ENCODE measurements at places on chromosomes 3 and 15.
A peak's percentile ranks its signal among the peaks of the same experiment; 100 is the strongest.

DNA sequence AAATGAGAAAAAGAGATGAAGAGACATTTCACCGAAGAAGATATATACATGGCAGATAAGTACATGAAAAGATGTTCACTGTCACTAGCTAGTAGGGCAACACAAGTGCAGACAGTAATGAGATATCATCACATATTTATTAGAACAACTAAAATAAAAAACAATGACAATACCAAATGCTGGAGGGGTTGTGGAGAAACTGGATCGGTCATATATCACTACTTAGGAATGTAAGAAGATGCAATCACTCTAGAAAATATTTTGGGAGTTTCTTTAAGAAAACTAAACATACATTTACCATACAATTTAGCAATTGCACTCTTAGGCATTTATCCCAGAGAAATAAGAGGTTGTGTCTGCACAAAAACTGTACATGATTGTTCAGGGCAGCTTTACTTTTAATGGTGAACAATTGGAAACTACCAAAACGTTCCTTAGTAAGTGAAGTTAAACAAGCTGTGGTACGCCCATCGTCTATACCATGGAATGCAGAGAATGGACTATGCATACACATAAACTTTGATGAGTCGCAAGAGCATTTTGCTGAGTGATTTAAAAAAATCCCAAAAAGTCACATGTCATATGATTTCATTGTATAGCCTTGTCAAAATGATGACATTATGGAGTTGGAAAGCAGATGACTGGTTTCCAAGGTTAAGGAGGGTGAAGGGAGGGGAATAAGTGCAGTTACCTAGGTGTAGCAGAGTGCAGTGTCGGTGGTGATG, 149.0 kb upstream of the UBE3A start:
- no peak for DNase-seq

GRCh38 chr15:66679657-66680108, 22.4 kb upstream of the SMAD6 start:
- peak; percentile 42 for DNase-seq

DNA sequence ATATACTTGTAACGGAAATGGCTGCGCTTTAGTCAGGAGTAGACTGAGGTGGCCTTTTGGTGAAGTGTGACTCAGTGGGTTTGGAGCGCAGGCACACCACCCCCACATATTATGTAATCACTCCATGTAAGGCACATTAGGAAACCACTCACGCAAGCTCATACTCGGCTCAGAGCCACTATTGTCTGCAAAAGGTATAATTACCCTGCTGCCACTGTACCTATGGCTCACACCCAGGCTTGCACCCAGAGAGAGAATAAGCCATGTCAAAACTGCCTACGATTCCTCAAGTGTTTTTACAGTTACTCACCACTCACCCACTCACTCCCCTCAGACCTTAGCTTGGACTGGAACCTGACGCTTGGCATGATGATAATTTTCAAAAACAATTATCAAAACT, 611.9 kb upstream of the CCDC54 start:
- DNase-seq = no peak

GRCh38 chr3:101151286-101151913, 158.2 kb upstream of the ABI3BP start:
- no peak for DNase-seq

DNA sequence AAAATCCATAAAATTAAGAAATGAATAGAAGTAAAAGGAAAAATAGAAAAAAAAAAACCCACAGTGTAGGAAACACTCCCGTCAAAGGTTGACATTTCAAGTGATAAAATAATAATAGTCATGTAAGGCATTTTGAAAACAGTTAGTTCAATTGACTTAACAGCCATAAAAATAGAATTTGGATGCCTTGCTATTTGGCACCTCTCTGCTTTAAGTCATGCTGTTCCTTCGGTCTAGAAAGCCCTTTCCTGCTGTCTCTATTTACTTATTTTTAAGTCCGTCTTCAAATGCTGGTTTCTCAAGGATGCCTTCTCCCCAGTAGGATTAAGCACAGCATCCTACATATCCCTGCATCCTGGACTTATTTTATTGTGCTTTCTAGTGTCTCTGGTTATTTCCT, 22.3 kb upstream of the RETNLB start:
- DNase-seq = no peak

DNA sequence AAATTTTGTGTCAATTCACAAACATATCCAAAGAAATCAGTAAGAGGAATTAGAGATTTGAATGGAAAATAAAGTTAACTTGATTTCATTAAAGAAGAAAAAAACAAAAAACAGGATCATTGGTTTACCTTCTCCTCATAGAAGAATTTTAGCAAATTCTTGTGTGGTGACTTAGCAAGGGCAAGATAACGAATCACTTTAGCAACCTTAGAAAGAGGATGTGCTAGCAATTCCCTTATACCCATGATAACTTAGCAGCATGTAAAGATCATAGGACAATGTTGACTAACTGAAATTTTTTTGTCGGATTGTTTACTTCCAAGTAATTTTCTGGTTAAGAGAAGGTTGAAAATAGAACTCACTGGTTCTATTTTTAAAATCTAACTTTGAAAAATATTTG, 609.3 kb downstream of the GBE1 start:
- no peak for DNase-seq

DNA sequence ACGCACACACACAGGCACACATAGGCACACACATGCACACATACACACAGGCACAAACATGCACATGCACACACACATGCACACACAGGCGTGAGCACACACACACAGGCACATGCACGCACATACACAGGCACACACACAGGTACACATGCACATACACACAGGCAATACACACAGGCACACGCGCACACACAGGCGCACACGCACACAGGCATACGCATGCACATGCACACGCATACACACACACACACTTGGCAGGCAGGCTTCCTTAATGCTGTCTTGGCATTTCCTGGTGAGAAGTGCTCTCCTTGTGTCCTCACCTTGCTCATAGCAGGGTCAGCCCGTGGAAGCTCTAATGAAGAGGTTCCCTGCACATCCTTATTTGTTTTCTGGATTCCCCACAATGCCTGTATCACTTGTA, 8.4 kb upstream of the SLCO2A1 start:
- no peak for DNase-seq

- DNase-seq = no peak
Measured at GRCh38 chr3:172717493-172718088, 6.7 kb upstream of the NCEH1 start.

DNA sequence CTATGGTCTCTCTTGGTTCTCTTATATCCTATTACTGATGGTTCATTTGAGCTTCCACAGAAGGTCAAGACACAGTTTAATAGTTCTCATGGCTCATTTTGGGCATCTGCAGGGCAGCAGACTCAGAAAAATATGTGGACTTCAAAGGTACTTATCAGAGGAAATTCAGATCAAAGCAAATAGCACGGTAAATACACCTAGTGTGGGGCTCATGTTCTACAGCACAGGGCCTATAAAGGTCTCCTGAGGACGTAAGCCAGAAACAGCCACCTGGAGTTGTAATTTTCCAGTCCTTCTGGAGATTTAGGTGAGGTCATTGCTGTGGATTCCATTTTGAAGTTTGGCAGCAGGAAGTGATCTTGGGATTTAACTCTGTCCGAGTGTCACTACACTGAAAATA, 134.5 kb upstream of the SGO1 start:
- DNase-seq = no peak

- no peak for DNase-seq
Measured at GRCh38 chr3:73558727-73559075, 66.0 kb downstream of the PDZRN3 start.

- peak; percentile 9 for DNase-seq
Measured at GRCh38 chr3:632571-633170, 436.1 kb downstream of the CHL1 start.

- DNase-seq = no peak
Measured at GRCh38 chr3:40382617-40382979, 4.4 kb upstream of the ENTPD3 start.

DNA sequence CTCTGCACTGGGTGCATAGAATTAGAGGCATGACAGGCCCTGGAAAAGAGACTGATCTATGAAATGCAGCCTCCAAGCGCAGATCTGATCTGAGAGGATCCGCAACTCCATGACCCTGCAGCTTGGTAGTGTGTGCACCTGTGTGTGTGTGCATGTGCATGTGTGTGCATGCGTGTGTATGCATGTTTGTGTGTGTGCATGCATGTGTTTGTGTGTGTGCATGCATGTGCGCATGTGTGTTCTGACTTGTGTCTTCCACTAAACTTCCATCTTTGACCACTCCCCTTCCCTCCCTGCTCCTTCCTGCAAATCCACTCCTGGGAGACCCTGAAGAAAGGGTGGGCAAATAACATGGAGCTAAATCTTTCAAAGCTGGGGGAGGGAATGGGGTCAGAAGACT, 256.9 kb downstream of the PLCL2 start:
- no peak for DNase-seq

- no peak for DNase-seq
Measured at GRCh38 chr3:163946785-163947184, 1131.5 kb downstream of the SI start.

GRCh38 chr3:45894015-45894414, 7.7 kb downstream of the CCR9 start:
- DNase-seq = no peak

DNA sequence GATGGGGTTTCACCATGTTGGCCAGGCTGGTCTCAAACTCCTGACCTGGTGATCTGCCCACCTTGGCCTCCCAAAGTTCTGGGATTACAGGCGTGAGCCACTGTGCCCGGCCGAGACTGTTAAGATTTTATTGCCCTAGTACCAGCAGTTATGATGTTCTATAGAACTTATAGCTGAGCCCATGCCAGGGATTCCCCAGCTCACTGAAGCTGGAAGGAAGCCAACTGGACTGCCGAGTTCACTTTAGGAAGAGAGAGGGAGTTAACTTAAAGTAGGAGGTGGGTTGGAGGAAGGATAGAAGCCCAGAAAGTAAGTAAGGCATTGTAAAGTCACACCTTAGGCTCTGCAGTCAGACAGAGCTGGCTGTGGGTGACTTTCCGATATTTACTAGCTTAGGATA, 101.1 kb upstream of the BOC start:
- no peak for DNase-seq

- DNase-seq = no peak
Measured at GRCh38 chr3:17938313-17938712, 195.9 kb upstream of the TBC1D5 start.

Measured in NCI-H524 treated with DMSO at 0.1 percent for 48 hours (cell line).